ENCODE measurements at places on chromosomes 6 and 20. TPM values are rescaled to one million over a fixed set of nuclear protein-coding genes. Genes with fewer than 3 reads are reported as not detected.

The PM20D2 gene
- total RNA-seq: 16.6 TPM

The LYRM2 gene
- 14.4 TPM for total RNA-seq

The PNPLA1 gene
- total RNA-seq: not detected

The PRSS35 gene
- total RNA-seq: not detected

The POLR1C gene
- total RNA-seq: 39.5 TPM

The CEBPB gene
- total RNA-seq: 7.0 TPM

The CDSN gene
- total RNA-seq: under 0.01 TPM

The CDH26 gene
- not detected for total RNA-seq

The SPTLC3 gene
- total RNA-seq: 0.96 TPM

The RUNX2 gene
- total RNA-seq: under 0.01 TPM

The FOXS1 gene
- total RNA-seq: 1.3 TPM

The TGM3 gene
- total RNA-seq: not detected

The NFATC2 gene
- 6.9 TPM for total RNA-seq

The HAO1 gene
- total RNA-seq: not detected

The ZNF165 gene
- 0.67 TPM for total RNA-seq

The CTAGE9 gene
- total RNA-seq: not detected

The PLAGL1 gene
- 15.4 TPM for total RNA-seq

The C20orf202 gene
- 0.33 TPM for total RNA-seq

The STMN3 gene
- total RNA-seq: 5.6 TPM

The TEAD3 gene
- 0.19 TPM for total RNA-seq

The TRDN gene
- total RNA-seq: not detected

The SRSF12 gene
- total RNA-seq: not detected

The BCAS4 gene
- total RNA-seq: 1.1 TPM

The CST7 gene
- not detected for total RNA-seq

The GSS gene
- total RNA-seq: 53.9 TPM

The CARMIL1 gene
- total RNA-seq: 5.6 TPM

The BPIFB1 gene
- total RNA-seq: not detected

The AHI1 gene
- total RNA-seq: 13.5 TPM

The SIM1 gene
- total RNA-seq: 0.33 TPM

The CTCFL gene
- not detected for total RNA-seq

The RGS17 gene
- total RNA-seq: 3.4 TPM

The CGA gene
- not detected for total RNA-seq

The HLA-G gene
- not detected for total RNA-seq

The FAXC gene
- total RNA-seq: 0.19 TPM

The SMPDL3A gene
- 6.4 TPM for total RNA-seq

The RING1 gene
- 27.1 TPM for total RNA-seq

The HELZ2 gene
- 38.2 TPM for total RNA-seq

The ARFGEF3 gene
- total RNA-seq: 7.9 TPM

The AK9 gene
- total RNA-seq: 4.4 TPM

The CAP2 gene
- 0.48 TPM for total RNA-seq

The MARCKS gene
- 269 TPM for total RNA-seq

The GGTLC1 gene
- total RNA-seq: not detected

The TMEM200A gene
- 0.67 TPM for total RNA-seq

The PPP1R3G gene
- 0.38 TPM for total RNA-seq

The DEK gene
- total RNA-seq: 103 TPM

The ULBP1 gene
- total RNA-seq: 0.65 TPM

The TRERF1 gene
- 0.10 TPM for total RNA-seq

The HLA-DMB gene
- 0.96 TPM for total RNA-seq

The TCF15 gene
- 0.65 TPM for total RNA-seq

The DZANK1 gene
- total RNA-seq: 1.7 TPM

The CLPSL2 gene
- total RNA-seq: not detected

The TTPAL gene
- 7.5 TPM for total RNA-seq

The GJA10 gene
- not detected for total RNA-seq

The TIAM2 gene
- total RNA-seq: 9.7 TPM

The TXLNB gene
- total RNA-seq: 0.38 TPM

The GRIK2 gene
- not detected for total RNA-seq

Data from vein endothelial cell (primary cell).